ENCODE measurements at places on chromosomes 11 and 22. TPM values are rescaled to one million over a fixed set of nuclear protein-coding genes. Genes with fewer than 3 reads are reported as not detected.

VWCE gene
- 2.5 TPM for total RNA-seq

GAL3ST1 gene
- 2.7 TPM for total RNA-seq

TRIM34 gene
- 5.4 TPM for total RNA-seq

ARL2 gene
- 76.0 TPM for total RNA-seq

DMC1 gene
- total RNA-seq, result 6.5 TPM

GRK2 gene
- total RNA-seq, result 36.3 TPM

MPZL2 gene
- 18.4 TPM for total RNA-seq

TMEM258 gene
- 28.5 TPM for total RNA-seq

OR5B21 gene
- not detected for total RNA-seq

All from camera-type eye (tissue), 1 donor.